T-cell (primary cell): ENCODE measurements at places on chromosomes 11 and 22.

DNA sequence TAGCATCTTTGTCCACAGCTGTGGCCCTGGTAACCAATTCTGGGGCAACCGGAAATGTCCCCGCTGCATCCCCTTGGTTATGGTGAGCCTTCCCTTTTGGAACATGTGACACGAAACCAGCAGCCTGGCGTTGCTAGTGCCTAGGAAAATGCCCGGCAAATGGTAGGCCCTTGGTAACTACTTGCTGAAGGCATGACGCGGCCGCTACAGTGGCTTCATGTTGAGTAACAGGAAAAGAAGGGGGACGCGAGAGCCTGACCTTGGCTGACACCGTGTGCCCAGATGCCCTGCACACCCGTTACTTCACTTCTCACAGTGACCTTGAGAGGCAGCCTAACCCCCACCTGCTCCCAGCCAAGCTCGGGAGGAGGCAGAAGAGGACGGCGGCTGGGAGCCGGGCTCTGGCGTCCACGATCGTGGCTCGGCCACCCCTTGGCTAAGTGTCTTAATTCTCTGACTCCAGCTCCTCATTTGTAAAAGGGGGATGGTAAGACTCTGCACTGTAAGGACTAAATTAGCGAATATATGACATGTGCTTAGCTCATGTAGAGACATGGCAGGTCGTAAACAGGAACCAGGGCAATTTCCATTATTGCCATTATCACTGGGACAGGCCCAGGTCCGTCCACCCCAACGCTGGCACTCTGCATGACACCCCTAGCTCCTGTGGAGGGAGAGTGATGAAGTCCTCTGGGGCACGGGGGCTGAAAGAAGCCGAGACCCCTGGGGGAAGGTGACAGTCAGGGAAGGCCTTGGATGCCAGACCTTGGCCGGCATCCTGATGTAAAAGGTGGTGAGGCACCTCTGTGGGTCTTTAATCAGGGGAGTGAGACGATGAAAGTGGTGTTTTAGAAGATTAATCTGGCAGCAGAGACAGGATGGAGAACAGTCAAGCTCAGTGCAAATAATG is 18.9 kb downstream of the IFT27 start:
- DNase-seq = no peak

GRCh38 chr22:19018256-19018655 is 82.2 kb upstream of the PRODH start:
- no peak for DNase-seq

GRCh38 chr22:33544707-33545106 is 375.6 kb downstream of the LARGE1 start:
- no peak for DNase-seq

GRCh38 chr22:22818861-22819855 is 68.5 kb upstream of the IGLL5 start:
- DNase-seq = peak; percentile 38

- no peak for DNase-seq
Measured at GRCh38 chr11:134376150-134376921, 35.7 kb downstream of the B3GAT1 start.

GRCh38 chr11:8218840-8219239 is 44.8 kb downstream of the LMO1 start:
- no peak for DNase-seq

DNA sequence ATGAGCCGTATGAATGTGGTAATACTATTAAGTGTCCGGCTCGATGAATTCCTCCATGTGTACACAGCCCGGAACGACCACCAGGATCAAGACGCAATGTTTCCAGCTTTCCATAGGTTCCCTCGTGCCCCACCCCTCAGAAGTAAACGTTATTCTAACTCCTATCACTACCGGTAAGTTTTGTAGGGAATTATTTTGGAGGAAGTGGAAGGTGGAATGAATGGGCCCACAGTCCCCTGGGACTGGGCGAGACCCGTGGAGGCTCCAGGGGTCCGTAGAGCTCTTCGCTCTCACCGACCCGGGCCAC is 720 bp upstream of the FAR1 start:
- no peak for DNase-seq

- peak; percentile 4 for DNase-seq
Measured at GRCh38 chr11:121367001-121367843, 74.7 kb downstream of the SC5D start.

DNA sequence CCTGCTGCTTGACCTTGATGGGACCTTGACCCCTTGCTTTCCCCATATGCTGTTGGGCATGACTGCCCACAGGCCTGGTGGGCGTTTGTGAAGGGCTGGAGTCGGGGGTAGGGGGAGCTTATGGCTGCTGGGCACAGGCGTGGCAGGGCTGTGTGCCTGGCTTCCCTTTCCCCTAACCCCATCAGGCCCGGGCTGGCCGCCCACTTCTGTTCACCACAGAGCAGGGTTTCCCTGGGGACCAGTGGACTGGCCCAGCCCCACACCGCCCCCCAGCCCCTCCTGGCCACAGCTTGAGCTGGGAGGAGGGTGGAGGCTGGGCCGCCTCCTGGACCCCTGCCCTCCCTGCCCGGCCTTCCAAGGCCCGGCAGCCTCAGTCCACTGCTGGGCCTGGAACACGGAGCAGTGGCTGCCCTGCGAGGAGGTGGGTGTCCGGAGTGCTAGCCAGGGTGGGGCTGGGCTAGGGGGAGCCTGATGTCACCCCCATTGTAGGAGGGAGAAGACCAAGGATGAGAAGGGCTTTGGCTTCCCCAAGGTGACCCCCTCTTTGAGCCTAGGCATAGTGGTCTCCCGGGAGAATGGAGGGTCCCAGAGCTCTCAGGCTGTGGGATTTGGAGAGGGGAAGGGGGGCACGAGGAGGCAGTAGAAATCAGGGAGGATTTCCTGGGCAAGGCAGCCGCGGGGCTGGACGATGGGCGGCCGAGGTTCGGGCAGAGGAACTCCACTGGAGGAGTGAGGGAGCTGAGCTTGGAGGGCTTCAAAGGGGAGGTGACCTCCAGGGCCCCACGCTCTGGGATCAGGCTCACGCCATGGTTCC is at the start of gene AIFM3:
TSS of gene AIFM3 (plus strand) at position 373 of the 814 bp plus-strand sequence. CDS start 690 bp downstream, outside the sequence.
- DNase-seq = no peak

GRCh38 chr22:20904980-20905355 is 12.2 kb upstream of the CRKL start:
- DNase-seq = no peak

DNA sequence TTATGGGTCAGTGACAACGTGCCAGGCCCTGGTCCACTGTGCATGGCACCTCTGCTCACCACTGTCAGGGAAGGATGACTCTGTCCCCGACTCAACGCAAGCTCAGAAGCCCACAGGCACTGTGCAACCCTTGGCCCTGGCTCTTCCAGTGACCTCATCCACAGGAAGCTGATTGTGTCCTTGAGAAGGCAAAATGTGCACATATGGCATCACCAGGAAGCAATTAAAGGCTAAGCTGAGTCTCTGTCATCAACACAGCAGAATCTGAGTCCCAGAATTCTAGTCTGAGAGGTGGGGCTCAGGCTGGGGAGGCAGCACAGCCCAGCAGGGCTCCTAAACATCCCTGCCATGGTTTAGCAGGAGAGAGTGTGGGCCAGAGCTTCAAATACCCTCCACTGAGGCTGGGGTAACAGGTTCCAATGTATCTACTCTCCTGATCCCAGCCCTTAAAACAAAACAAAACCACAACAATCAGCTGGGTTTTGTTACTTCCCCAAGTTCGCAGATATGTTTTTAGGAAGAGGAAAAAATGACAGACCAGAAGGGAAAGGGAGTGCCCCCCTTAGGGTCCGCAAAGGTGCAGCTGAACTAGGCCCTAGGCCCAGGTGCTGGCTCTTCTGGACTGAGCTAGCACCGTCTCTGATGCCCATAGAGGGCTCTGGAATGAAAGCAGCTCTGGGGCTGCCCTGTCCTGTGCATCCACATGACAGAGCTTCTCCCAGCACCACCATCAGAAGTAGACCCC is 33.5 kb upstream of the GNAZ start:
- DNase-seq = no peak

DNA sequence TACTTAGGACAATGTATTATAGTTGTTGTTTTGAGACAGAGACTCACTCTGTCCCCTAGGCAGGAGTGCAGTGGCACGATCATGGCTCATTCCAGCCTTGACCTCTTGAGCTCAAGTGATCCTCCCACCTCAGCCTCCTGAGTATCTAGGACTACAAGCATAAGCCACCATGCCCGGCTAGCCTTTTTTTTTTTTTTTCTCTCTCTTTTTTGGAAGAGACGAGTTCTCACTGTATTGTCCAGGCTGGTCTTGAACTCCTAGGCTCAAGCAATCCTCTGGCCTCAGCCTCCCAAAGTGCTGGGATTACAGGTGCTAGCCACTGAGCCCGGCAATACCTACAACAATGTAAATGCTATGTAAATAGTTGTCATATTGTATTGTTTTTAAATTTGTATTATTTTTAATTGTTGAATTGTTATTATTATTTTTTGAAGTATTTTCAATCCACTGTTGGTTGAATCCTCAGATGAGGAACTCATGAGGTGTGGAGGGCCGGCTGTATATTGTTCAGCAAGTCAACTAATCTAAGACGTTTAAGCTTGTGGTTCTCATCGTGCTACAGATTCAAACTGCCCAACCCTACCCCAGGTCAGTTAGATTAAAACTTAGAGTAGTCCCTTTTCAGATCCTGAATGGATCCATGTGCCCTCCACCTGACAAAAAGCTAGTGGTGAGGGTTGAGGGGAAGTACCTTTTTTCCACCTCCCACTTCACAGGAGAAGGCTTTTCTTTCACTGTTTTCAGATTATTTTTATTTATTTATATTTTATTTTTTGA is 11.9 kb upstream of the ZNF280A start:
- DNase-seq = no peak

DNA sequence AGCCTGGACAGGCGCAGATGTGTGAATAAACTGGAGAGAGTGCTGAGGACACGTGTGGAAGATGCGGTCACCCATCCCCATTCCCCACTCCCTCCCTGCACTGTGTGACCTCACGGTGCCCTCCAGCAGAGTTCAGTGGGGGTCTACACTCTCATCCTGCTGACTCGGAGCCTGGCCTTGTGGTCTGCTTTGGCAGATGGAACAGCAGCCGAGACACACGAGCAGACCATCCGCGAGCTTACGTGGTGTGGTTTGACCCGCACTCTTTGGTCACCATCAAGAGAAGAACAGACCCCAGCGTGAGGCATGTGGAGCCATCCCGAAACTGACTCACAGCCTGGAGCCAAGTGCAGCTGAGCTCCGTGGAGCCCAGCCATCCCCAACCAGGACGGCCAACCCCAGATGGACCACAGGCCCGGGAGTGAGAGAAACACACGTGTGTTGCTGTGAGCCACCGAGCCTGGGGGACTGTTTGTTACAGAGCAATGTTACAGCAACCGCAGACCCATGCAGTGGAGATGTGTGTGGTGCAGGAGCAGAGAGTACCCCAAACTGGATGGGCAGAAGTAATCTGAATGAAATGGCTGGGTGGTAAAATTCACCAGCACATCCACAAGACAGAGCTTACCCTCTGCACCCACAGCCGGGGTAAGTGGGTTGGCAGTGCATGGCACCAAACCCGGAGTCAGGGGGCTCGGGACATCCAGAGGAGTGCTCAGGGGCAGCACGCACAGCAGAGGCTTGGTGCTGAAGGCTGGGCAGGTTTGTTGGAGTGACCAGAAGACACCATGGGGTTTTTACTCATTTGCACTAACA is 90.7 kb downstream of the RTL6 start:
- DNase-seq = no peak

DNA sequence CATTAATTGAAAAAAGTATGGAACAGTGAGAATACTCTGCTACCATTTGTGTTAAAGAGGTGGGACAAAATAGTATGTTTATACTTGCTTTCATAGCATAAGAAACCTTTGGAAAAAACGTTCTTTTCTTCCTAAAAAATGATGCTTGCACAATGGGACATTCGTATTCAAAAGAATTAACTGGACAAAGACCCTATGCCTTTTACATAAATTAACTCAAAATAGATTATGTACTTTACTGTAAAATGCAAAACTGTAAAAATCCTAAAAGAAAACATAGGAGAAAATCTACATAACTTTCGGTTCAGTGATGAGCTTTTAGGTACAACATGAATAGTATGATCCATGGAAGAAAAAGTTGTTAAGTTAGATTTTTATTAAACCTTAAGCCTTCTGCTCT is 166.2 kb downstream of the NELL1 start:
- no peak for DNase-seq

DNA sequence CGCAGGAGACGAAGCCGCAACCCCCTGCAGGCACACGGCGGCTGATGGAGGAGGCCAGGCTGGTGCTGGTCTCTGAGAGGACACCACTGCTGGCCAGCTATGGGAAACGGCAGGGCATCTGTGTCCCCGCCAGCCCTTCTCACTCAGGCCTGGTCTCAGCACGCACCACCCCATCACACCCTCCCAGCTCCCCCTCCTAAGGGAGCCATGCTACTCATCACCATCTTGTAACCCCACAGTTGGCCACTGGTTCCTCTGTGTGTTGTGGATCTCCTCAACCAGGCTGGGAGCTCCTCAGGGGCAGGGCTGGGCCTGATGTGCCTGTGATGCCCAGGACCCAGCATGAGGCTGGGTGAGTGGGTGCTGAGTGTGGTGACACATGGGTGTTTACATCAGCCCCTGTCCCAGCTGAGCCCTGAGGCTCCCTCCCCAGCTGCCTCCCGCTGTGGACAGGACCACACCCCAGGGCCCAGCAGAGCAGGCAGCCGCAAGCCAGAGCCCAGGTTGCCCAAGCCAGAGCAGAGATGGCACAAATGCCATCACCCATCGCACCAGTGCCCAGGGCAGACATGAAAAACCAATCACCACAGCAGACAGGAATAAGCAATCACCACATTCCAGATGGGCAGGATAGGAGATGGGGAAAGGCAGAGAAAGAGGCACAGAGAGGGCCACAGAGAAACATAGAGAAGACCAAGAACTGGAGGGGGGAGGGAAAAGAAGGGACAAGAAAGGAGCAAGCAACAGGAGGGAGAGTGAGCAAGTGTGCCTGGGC is 8.2 kb downstream of the ARVCF start:
- no peak for DNase-seq

GRCh38 chr22:25845985-25846745 is 104.2 kb downstream of the MYO18B start:
- DNase-seq = no peak

DNA sequence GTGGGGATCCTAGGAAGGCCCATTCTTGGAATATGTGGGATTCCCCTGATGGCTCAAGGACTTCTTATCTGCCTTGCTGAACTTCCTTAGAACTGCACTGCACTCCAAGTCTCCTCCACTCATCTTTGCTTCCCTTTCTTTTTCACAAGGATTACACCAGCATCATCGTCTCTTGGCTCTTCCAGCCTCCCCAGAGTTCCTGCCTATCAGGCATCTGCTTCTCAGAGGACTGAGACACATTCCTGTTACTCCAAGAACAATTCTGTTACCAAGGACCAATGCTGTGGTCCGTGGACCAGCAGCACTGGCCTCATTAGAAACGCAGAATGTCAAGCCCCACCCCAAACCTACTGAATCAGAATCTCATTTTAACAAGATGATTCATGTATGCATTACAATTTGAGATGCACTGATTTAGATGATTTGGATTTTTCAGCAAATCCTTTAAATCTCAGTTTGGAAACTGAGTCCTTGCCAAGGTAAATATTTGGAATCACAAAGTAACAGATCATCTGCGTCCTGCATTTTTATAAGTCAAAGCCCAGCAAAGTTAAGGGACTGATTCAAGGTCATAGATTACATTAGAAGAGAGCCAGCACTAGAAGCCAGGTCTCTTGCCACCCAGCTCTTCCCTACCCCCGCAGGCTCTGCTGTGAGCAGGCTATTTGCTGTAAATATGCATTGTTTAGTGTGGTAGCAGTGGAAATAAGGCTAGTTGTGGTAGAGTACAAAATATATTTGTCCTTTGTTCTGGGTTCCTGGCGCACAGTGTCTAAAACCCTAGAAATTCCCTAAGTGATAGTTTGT is 110.9 kb downstream of the SWAP70 start:
- no peak for DNase-seq
